ENCODE measurements at places on chromosomes 1 and 21.

- no peak for DNase-seq
Measured at GRCh38 chr1:19062258-19063029, 106.0 kb upstream of the IFFO2 start.

- peak; percentile 4 for DNase-seq
Measured at GRCh38 chr1:214123061-214123784, 135.4 kb downstream of the PROX1 start.

GRCh38 chr1:119485201-119485600 lies 21.8 kb upstream of the HSD3B1 start:
- no peak for DNase-seq

- DNase-seq = no peak
Measured at GRCh38 chr21:28142697-28143096, 850.0 kb downstream of the LTN1 start.

DNA sequence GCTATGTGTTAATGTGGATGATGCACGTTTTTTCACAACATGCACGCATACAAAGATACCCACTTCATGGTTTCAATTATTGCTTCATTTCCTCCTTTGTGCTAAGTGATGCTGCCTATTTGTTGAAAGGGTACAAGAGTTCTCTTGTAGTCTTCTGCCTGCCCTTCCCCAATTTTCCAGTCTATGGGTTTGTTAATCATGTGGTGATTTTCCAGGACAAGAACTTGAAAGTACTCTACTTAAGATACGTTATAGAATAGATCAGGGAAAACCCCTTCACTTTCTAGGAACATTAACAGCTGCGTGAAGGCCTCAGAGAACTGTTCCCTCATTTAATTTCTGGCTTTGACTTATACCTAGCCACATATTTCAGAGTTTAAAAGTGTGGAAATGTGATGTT lies 52.1 kb upstream of the SLC44A3 start:
- DNase-seq = no peak

- no peak for DNase-seq
Measured at GRCh38 chr1:91476533-91477217, 24.0 kb upstream of the CDC7 start.

- no peak for DNase-seq
Measured at GRCh38 chr1:201223852-201224665, 33.4 kb downstream of the IGFN1 start.

DNA sequence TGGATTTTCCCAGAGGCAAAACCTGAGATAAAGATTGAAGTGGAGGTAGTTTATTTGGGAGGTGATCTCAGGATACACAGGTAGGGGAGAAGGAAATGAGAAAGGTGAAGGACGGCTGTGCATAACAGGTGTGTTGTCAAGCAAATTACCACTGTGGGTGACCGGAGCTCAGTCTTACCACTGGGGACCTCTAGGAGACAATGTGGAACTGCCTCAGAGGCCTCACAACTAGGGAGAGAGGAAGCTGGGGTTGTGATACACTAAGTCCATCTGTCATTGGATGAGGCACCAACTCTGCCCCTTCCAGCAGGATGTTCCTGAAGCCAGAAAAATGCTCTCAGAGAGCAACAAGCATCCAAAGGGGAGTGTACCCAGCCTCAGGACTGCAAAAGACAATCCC lies 32.6 kb downstream of the GRIK3 start:
- no peak for DNase-seq

- DNase-seq = no peak
Measured at GRCh38 chr1:34371829-34372532, 195.3 kb downstream of the C1orf94 start.

DNA sequence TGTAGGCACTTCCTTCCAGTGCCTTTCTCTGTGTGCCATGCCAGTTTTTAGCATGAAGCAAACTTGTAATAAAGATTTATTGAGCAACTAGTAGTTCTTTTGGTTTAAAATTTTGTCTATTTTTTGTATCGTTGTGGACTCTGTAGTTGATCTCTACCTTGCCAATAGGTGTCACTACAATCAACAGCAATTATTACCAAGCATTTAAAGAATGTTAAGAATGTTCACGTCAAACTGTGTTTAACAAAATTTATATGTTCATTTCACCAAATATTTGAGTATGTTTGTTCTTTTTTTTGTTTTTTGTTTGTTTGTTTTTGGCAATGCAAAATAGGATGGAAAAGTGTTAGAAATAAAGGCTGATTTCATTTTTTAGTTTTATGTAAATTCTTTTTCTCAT lies 208.1 kb downstream of the PATJ start:
- no peak for DNase-seq

GRCh38 chr1:231924180-231924579 lies 297.6 kb downstream of the DISC1 start:
- no peak for DNase-seq

DNA sequence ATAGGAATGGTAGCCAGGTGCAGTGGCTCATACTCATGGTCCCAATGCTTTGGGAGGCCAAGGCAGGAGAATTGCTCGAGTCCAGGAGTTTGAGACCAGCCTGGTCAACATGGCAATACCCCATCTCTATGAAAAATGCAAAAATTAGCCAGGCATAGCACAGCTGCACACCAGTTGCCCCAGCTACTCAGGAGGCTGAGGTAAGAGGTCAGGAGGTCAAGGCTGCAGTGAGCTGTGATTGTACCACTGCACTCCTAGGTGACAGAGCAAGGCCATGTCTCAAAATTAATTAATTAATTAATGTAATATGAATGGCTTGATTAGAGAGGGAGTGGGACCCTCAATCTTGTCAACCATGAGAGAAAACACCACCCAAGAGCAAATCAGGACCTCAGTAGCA lies 198.7 kb upstream of the DUSP10 start:
- no peak for DNase-seq

GRCh38 chr1:180278194-180278515 lies 48.1 kb downstream of the LHX4 start:
- no peak for DNase-seq

GRCh38 chr1:116492358-116492811 lies 78.4 kb downstream of the CD58 start:
- no peak for DNase-seq

- DNase-seq = no peak
Measured at GRCh38 chr1:23904748-23905357, 8.3 kb downstream of the CNR2 start.

All from activated CD4-positive, alpha-beta T cell treated with anti-CD3 and anti-CD28 coated beads for 4 hours (primary cell).